ENCODE measurements at places on chromosomes 11 and 22.

DNA sequence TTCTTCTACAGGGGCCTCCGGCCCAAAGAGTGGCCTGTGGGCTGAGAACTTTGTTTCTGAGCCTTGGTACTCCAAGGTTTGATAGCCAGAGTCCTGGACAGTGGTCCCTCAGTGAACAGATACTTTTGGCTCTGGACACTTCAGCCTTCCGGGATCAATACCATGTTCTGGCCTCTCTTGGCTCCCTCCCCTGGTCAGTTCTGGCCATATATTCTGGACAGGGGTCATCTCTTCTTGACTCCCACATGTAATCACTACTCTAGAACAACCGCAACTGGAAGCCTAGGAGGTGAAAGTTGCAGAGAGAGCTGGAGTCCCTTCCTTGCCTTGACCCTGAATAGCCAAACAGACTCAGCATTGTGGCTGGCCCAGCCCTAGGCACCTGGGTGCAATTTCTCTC, 2.3 kb downstream of the RTN4RL2 start:
- no peak for DNase-seq

DNA sequence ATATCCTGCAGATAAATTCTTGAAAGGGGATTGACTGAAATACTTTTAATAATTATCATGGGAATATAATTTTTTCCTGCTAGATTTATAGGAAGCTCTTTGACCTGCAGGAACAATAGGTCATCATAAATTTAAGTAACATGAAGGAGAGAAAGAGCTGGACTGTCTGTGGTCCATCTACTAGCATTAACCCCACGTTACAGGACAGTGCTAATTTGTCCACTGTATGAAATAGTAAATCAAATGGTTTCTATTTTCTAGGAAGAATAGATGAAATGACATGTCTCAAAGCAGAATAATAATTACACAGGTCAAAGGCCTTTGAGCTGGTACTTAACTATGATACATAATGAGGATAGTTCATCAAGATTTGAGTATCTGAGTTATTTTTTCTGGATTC, 825.4 kb upstream of the CNTN5 start:
- DNase-seq = no peak

DNA sequence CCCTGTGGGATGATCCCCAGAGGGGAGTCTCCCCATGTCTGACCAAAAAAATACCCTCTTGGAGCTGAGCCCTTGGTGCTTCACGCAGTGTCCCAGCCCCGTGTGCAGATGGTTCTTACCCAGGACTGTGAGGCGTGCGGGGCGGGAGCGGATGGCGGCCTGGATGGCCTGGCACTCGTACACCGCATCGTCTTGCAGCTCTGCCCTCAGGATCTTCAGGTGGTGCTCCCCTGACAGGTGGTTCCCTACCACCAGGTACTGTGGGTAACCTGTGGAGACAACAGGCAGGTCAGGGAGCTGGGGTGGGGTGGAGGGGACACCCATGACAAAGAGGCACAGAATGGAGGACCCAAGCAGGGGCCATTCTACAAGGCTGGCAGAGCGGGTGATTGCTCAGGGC, 165.7 kb downstream of the ST3GAL4 start:
- DNase-seq = no peak

- DNase-seq = no peak
Measured at GRCh38 chr11:114832532-114833125, 154.3 kb downstream of the NXPE2 start.

GRCh38 chr11:124768914-124769313, 6.8 kb upstream of the ESAM start:
- DNase-seq = no peak
